ENCODE measurements at places on chromosomes 13 and 19.

GRCh38 chr19:54532528-54532927, 29.9 kb downstream of the LAIR2 start:
- DNase-seq = no peak

- DNase-seq = peak; percentile 54
Observed at GRCh38 chr19:38736036-38736412, 8.2 kb downstream of the CAPN12 start.

GRCh38 chr19:23440207-23440606, 44.9 kb upstream of the ZNF91 start:
- peak; percentile 30 for DNase-seq

GRCh38 chr19:12787458-12787857, 3.8 kb upstream of the JUNB start:
- no peak for DNase-seq

GRCh38 chr13:37657134-37657533, 58.6 kb upstream of the POSTN start:
- DNase-seq = peak; percentile 80

- DNase-seq = no peak
Observed at GRCh38 chr19:8194528-8195267, 14.5 kb upstream of the CERS4 start.

- peak; percentile 46 for DNase-seq
Observed at GRCh38 chr13:32443111-32443510, 15.2 kb upstream of the N4BP2L1 start.

GRCh38 chr19:11239377-11240000, at the start of gene ANGPTL8:
ANGPTL8 (plus strand) TSS chr19:11239619; CDS start chr19:11239638, 19 bp downstream.
- no peak for DNase-seq

- no peak for DNase-seq
Observed at GRCh38 chr13:87889254-87889653, 218.1 kb downstream of the SLITRK5 start.

DNA sequence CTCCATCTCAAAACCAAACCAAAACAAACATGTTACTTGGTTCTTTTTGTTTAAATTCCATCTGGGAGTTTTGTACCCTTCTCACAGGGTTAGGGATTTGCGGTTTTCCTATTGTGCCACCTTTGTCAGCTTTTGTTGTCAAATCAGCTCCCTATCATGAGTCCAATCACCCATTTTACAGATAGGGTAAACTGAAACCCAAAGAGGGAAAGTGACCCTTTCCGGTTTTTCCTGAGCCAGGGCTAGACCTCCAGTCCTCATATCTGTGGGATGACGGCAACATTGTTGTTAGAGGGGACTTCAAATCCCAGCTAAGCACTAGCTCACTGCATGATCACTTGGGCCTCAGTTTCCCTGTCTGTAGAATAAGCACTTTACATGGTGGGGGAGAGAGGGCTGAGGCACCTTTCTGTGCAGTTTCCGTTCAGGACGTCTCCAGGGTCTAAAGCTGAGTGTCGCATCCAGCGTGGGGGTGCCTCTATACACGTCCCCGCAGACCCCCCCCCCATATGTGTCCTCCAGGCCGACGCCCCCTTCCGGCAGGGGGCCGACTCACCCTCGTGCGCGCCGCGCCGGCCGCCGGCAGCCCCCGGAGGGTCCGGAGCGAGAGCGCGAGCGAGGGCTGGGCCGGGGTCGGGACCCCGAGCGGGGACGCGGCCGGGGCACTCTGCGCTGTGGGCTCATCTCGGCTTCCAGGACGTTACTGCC, 3.9 kb downstream of the CCDC194 start:
- no peak for DNase-seq

DNA sequence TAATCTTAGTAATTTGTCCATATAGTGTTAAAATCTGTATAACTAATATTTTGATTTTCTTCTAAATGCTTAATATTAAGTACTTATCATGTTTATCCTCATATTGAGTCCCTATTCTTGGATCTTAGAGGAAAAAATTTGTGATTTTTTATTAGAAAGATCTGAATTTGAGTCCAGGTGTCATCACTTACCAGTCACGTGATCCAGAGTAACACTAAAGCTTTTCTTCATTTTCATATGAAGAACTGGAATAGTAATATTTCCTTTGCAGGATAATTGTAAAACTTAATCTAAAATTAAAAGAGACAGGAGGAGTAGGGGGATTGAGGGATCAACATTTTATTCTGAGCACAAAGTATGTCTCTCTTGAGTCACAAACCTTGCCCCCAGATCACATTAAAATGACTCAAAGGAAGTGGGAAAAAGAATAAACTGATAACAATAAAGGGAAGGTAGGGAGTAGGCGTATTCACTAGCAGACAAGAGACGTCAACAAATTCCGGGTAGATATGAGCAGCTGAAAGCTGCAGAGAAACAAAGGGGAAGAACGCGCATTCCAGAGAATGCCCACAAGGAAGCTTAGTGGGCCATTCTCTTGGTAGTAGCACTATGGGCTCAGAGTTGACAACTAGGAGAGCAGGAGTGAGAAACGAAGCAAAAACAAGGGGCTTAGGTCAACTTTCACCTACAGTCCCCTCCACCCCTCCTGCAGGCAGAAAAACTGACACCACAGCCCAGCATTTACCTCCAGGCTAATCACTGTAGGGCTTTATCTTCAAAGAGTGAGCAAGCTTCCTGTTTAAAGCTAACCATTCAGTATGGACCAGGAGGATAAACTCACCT, 123.1 kb downstream of the SPRY2 start:
- DNase-seq = peak; percentile 57
